Activated T-cell treated with anti-CD3 and anti-CD28 coated beads for 24 hours (primary cell): ENCODE measurements at places on chromosomes 1 and 21.

DNA sequence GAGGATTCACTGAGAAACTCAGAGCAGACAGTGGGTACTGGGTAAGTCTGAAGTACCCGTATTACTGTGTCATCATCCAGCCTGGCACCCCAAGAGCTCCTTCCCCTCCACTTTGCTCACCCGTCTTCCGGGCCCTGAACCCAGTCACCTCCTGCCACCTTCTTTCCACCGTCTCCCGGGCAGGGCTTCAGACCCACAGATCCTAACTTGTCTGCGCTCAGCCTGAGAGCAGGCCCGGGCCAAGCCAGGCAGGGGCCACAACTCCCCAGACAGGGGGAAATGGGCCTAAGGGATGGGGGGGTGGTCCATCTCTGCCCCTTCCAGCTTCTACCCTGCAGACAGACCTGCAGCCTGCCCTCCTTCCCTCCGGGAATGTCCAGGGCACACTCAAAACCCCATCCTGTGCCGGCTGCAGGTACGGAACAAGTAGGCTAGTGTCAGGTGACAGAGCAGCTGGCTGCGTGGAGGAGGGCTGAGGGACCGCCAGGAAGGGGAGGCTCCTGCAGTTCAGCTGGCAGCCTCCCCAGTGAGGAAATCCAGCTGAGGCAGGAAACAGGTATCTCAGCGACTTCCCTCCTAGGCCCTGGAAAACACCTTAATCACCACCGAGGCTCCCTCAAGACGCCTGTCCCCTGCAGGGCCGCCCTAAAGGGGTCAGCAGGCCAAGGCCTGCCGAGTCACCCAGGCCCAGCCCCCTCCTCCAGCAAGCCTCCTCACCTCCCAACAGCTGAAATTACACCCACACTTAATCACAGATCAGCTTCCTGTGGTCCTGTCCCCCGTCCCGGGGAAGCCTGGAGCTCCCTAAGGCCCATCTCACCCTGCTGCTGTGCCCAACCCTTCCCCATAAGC is 3.5 kb downstream of the HSPG2 start:
- no peak for DNase-seq

DNA sequence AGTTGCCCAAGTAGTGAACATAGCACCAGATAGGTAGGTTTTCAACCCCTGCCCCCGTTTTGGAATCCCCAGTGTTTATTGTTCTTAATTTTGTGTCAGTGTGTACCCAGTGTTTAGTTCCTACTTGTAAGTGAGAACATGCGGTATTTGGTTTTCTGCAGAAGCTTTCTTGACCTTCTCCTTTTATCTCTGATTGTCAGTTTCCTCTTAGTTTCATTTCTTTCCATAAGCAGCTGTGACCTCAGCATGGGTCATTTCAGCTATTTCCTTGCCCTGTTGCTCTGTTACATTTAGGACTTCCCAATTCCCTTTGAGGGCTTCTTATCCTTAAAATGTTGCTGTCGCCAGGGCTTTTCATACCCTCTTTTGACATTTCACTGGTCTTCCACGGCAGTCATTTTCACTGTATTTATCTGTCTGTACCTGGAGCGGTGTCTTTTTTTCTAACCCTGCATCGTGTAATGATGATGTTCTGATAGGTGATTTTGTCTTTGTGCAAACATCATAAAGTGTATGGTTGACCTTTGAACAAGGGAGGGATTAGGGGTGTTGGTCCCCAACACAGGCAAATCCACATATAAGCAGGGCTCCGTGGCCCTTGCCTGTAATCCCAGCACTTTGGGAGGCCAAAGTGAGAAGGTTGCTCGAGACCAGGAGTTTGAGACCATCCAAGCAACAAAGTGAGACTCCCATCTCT is 15.0 kb downstream of the ITSN1 start:
- no peak for DNase-seq

DNA sequence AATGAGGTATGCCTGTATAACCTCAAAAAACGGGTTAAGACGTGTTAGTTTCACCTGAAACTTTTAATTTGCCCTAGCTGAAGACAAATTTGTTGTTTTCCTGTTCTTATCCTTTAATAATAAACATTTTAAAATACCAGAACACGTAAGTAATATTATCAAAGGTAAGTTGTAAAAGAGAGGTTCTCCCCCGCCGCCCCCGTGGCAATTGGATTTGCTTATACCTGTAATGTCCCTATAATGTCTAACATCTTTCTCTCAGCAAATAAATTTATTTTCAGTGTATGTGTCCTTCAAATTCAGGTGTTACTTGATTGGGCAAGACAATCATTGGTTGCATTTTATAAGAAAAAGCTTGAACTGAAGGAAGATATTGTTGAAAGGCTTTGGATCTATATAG is 5.9 kb downstream of the URB2 start:
- DNase-seq = no peak

- DNase-seq = no peak
These were observed 268.2 kb upstream of the NR5A2 start for GRCh38 chr1:199759268-199759730.

DNA sequence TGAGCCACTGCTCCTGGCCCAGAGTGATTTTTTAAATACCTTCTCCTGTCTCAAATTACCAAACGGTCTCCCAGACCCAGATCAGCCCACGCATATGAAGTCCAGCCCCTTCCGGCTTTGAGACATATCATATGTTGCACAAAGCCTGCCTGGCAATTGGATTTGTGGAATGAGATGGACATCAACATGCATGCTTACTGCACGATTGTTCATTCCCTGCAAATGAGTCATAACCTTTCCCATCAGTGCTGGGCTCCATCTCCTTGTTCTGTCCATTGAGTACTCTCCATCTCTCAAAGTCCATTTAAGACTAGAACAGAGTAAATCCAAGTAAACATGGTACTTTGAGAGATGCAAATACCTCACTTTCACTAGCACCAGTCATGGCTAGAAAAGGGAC is 612.2 kb upstream of the USP24 start:
- no peak for DNase-seq

DNA sequence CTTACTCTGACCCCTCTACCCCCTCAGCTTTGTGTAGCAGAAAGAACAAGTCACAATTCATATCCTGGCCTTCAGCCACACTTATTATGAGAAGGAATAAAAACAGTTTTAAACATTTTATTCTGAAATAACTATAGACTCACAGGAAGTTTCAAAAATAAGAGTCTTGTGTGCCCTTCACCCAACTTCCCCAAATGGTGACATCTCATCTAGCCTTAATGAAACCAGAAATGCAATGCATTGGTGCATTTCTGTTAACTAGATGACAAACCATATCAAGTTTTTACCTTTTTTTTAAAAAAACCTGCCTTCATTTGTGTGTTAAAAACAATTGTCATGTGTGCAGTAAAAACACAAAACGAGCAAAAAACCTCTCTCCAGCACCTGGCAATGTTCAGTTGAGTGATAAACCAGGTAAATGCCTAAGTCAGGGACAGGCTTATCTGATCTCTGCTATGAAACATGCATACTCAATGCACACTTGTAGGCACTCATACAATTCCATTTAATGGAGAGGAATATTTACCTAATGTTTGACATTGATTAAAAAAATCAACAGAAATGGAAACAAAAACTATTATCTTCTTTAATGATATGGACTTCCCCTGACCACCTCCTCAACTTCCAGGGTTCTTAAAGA is 51.5 kb downstream of the SH3BGR start:
- DNase-seq = no peak

- DNase-seq = no peak
These were observed 17.0 kb downstream of the DHRS3 start for GRCh38 chr1:12600880-12601633.

DNA sequence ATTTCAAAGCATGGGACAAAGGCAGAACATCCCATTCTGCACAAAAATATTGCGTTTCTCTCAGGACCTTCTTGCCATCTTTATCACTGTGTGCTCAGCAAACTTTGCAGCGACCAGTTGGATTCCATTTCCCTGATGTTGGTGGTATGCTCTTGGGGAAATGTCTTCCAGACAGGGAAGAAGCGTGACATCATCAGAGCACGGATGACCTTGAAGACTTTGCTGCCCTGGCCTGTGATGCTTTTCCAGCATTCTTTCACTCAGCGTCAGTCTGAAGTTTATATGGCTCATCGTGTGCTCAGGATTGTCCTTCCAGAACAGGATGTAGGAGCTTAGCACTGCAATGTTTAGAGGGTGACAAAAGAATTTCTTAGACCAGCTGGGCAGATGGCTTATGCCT is 131.4 kb upstream of the F3 start:
- no peak for DNase-seq

GRCh38 chr1:38941527-38942019 is at the start of gene RHBDL2:
Gene RHBDL2 (minus strand): TSS chr1:38941830. CDS start chr1:38919212, 22,618 bp downstream.
- DNase-seq = no peak

DNA sequence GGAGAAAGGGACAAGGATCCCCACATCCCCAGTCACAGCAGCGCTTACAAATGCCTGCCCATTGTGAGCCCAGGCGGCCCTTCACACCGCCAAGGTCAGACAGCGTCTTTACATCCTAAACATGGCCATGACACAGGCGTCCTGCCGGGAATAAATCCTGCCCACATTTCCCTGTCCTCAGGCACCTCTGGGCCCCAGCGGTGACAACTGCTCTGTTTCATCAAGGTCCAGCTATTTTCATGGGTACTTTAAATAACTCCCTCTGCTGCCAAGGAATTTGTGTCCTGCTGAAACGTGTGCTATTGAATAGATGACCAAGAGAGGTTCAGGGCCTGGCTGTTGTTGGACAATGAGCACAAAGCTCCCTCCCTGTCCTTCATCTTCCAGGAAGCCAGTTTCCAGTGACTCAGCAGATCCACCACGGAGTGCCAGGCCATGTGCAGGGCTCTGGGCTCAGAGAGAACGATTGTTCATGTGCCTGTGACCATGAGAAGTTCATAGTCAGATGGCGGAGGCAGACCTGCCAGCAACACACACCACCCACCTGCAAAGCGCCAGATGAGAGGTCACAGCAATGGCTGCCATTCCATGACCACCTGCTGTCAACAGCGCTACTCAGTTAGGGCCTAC is 195.8 kb downstream of the MATN1 start:
- no peak for DNase-seq

- DNase-seq = no peak
These were observed 19.4 kb upstream of the TTC34 start for GRCh38 chr1:2820731-2821372.

- no peak for DNase-seq
These were observed 12.3 kb downstream of the CCDC181 start for GRCh38 chr1:169414952-169415351.

- no peak for DNase-seq
These were observed 161.0 kb upstream of the KAZN start for GRCh38 chr1:14437417-14437918.

DNA sequence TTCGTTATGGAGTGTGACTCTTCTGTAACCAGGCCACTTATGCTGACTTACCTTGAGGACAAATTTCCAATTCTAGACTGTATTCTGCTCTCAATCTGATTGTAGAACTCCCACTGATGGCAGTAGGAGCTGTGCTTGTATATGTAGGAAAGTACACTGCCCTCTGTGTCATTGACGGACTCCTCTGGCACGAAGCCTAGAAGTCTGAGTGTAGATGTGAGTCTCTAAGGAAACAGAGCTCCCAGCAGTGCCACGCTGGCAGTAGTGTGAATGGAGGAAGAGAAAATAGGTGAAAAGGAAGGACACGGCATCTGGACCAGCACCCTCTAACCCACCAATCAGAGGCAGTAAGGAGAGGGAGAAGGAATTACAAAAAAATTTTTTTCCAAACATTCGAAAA is 130.4 kb upstream of the ADGRL2 start:
- DNase-seq = no peak

GRCh38 chr1:60427701-60428100 is 354.1 kb upstream of the C1orf87 start:
- DNase-seq = no peak

DNA sequence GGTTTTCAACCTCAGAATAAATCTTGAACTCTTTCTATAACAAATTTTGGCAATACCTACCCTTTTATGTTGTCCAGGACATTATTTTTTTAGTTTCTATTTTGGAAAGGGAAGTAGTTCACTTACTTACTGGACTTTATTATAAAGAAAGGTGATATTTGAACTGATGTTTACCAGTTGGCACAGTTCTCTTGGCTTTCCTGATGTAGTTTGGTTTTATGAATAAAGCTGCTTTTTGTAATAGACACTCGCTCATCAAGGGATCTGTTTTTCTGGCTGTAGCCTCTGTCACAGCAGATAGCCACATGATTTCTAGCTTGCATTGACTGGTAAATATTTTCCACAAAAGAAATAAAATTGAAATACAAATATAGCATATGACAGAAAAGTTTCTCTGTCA is 40.9 kb upstream of the METTL18 start:
- DNase-seq = no peak

GRCh38 chr1:33852711-33853110 is 11.2 kb upstream of the HMGB4 start:
- DNase-seq = no peak

- DNase-seq = no peak
These were observed 33.9 kb upstream of the PTPRC start for GRCh38 chr1:198604975-198605374.
